ENCODE measurements at places on chromosomes 13 and 19.

DNA sequence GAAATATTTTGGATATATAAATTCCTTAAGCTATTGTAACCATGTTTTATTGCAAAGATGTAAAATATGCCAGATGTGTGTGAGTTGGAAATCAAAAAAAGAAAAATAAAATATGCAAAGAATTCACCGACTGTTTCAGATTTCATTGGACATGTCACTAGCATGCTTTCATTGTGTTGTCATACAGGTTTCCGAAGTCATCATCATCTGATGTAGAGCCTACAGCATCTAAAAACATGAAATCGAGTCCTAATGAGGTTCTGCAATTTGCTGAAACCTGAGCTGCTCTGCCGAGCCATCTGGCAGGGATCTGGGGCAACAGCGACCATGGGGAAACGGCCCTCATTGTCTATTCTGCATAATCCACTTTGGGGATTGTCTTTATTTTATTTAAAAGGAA is 196.1 kb upstream of the MAB21L1 start:
- DNase-seq: no peak

GRCh38 chr13:105177265-105177900 is 1358.1 kb downstream of the EFNB2 start:
- DNase-seq: no peak

DNA sequence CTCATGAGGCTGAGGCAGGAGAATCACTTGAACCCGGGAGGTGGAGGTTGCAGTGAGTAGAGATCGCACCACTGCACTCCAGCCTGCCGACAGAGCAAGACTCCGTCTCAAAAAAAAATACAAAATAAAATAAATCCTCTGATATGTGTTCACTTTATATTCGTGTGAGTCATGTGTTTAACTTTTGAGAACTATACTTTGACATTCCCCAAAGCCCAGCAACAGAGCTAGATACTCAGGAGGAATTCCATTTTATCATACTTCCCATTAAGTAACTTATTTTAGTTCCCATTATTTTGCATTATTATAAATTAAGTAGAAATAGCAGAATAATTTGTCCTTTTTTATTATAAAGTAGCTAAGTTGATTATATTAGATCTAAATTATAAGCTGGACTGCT is 3.3 kb upstream of the CHAMP1 start:
- DNase-seq: no peak

DNA sequence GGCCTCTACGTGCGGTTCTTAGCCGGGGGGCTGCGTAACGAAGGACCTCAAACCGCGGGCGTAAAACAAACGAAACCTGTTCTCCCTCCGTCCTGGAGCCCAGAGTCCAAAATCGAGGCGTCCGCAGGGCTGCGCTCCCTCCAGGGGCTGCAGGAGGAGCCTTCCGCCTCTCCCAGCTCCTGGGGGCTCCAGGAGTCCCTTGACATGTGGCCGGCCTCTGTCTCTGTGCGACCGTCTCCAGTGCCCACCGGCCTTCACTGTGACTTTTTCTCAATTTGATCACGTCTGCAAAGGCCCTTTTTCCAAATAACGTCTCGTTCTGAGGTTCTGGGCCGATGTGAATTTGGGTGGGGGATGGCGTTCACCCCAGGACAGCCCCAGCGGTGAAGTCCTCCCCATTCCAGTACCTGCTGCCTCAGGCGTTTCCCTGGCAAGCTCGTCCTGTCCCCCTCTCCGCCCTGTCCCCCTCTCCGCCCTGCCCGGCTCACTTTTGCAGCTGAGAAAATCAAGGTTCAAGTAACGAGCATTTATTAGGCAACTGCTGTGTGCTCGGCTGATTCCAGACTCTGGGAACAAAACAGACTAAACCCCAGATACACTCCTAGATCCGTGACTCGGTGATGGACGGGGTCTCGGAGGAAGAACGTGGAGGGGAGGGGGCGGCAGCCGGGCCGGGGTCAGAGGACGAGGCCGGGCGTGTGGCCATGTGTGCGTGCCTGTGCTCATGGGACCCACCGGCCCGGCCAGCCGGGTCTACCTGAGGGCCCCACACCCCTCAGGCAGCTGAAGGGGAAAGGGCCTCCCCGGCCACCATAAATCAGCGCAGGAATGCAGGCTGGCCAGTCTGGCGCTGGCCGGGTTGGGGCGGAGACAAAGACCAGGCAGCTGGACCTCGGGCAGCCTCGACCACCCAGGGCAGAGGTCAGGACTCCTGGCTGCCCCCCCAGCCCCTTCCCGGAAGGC is 28.1 kb upstream of the WDR18 start:
- DNase-seq: no peak

Data from brain pericyte (primary cell).